ENCODE measurements at places on chromosomes 3 and 15.

DNA sequence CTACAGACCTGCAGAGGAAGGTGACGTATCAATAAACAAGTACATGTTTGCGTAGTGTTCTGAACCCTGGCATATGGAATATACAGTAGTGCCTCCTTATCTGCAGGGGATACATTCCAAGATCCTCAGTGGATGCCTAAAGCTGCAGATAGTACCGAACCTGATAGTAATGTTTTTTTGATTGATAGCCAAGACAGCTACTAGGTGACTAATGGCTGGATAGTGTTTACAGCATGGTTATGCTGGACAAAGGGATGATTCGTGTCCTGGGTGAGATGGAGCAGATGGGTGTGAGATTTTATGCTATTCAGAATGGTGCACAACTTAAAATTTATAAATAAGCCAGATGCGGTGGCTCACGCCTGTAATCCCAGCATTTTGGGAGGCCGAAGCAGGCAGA, 55.8 kb upstream of the IGF2BP2 start:
- no peak for DNase-seq

- DNase-seq = no peak
Observed at GRCh38 chr15:47405365-47406162, 311.7 kb upstream of the SEMA6D start.

DNA sequence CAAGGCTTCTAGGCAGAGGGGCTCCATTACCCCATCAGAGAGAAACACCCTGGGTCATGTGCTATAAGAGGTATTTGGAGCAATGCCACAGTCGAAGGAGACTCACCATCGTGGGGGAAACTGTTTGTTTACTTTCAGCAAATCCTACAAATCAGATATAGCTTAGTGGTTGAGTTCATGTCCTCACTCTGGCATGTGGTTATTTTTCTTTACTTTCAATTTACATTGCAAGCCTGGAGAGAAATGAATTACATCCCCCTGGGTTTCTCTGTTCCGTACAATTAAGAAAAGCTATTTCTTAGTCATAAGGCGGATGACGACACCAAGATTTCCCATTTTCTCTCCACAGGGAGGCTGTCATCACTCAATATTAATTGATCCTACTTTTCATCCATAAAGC, 36.9 kb downstream of the RFTN1 start:
- no peak for DNase-seq

- DNase-seq = no peak
Observed at GRCh38 chr3:73470860-73471259, 153.9 kb downstream of the PDZRN3 start.

DNA sequence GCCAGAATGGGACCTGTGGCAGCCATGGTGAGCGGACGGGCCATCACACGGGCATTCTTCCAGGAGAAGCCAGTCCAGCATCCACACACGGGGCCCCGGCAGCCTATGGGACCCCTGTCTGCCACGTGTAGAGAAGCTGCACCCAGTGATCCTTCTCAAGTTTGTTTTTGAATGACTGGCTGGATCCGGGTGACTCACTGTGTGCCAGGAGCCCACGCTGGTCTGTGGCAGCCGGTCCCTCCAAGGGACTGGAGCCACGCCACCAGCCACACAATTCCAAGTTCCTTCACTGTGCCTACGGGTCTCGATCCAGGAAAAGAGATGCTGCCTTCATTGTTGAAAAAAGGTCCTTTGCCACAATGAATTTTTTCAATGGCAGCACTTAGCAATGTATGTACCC, 58.1 kb downstream of the ATP10A start:
- DNase-seq = peak; percentile 71

- no peak for DNase-seq
Observed at GRCh38 chr3:195031574-195032003, 239.4 kb downstream of the XXYLT1 start.

- DNase-seq = no peak
Observed at GRCh38 chr3:46833346-46834300, 29.6 kb downstream of the MYL3 start.

DNA sequence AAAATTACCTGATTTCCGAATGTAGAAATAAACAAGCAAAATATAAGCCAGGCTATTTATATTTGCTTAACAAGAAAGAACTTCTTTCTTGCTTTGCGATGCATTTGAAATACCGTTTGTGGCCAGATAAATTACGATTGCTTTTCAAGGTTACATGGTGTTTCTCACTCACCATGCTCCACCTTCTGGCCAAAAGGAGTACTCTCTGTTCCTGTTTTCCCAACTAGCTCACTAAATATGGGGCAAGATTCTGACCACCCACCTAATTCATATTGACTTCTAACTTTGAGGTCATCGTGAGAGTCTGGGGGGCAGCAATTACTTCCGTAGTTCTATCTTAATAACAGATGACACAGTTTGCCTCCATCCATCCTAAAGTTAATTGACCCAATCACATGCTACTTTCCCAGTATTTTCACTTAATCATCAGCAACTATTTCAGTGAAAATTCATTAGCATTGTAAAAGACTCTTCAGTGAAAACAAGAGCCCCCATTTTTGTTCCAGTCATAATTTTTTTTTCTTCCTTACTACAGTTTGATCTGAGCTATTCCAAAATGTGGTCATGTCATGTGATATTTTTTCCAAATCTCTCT, 25.9 kb downstream of the ACP3 start:
- peak; percentile 28 for DNase-seq

GRCh38 chr3:47634996-47635395, 56.3 kb upstream of the CSPG5 start:
- DNase-seq = no peak

GRCh38 chr3:118077332-118077731, 957.3 kb downstream of the IGSF11 start:
- DNase-seq = no peak

DNA sequence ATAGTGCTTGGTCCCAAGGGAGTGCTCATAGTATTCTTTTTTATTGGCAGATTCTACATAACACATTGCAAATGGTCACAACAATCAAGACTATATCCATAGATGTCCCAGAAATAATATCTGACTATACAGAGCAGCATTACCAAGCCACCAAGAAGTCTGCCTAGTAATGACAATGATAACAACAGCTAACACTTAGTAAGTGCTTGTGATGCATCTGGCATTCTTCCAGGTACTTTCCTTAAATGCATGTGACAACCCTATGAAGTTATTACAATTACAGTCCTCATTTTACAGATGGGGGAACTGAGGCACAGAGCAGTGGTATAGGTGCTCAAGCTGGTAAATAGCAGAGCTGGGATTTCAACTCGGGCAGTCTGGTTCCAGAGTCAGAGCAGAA, 49.6 kb upstream of the ICE2 start:
- no peak for DNase-seq

DNA sequence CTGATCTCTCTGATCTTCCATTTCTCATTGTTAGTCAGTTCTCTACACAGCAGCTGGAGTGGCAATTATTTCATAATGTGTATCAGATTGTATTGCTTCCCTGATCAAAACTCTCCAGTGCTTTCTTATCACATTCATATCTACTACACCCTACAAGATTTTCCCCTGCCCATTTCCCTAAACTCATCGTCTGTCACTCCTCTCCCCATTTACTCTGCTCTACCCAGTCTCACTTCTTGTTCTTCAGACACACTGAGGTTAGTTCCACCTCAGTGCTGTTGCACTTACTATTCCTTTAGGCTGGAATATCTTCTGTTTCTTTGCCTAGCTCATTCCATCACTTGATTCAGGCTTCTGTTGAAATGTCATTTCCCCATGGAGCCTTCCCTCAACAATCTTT, 197.1 kb downstream of the SATB1 start:
- no peak for DNase-seq

GRCh38 chr3:197027151-197027895, 2.3 kb downstream of the MELTF start:
- no peak for DNase-seq

DNA sequence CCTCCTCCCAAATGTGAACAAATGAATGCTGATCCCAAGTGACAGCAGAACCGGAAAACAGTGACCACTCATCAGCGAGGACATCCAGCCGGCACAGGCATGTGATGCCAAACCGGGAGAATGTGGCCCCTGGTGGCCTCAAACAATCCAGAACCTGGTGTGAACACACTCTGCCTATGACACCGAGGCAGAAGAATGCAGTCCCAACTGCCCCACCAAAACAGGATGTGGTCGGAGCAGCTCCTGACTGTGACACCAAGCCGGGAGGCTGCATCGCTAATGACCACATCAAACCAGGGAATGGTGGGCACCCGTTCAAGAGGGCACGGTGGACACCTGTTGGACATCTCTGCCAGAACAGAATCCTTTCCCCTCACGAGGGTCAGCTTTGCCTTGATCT, 15.4 kb downstream of the SCN5A start:
- no peak for DNase-seq

GRCh38 chr3:123026565-123027291, 835 bp downstream of the SEMA5B start:
- DNase-seq = no peak

DNA sequence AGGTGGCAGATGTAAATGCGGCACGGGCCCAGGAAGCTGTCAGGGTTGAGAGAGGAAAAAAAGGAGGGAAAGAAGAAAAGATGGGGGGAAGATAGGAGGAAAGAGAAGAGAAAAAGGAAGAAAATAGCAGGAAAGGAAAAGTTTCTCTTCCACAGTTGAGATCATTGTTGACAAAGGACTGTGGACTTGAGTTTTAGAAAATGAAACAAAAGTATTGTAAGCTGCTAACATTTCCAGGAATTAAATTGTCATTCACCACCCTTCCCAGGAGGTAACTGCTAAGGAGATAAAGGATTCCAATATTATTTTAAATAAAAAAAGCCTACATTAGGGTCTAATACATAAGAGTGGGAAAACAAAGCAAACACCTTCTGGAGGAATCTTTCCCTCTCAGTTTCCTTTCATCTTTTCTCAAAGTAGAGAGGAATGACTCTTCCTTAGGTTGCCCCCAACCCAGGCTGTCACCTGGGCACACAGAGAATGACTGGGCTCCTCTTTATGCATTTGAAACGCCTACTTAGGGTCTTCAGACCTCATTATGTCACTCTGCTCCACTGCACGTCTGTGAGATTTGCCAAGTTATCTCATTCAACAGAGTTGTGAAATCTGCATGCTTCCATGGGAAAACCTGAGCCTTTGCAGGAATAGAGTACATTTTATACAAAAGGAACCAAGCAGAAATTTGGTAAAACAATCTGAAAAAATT, 194.0 kb downstream of the TNIK start:
- DNase-seq = no peak

GRCh38 chr3:150278195-150278594, 129.9 kb upstream of the TSC22D2 start:
- no peak for DNase-seq

DNA sequence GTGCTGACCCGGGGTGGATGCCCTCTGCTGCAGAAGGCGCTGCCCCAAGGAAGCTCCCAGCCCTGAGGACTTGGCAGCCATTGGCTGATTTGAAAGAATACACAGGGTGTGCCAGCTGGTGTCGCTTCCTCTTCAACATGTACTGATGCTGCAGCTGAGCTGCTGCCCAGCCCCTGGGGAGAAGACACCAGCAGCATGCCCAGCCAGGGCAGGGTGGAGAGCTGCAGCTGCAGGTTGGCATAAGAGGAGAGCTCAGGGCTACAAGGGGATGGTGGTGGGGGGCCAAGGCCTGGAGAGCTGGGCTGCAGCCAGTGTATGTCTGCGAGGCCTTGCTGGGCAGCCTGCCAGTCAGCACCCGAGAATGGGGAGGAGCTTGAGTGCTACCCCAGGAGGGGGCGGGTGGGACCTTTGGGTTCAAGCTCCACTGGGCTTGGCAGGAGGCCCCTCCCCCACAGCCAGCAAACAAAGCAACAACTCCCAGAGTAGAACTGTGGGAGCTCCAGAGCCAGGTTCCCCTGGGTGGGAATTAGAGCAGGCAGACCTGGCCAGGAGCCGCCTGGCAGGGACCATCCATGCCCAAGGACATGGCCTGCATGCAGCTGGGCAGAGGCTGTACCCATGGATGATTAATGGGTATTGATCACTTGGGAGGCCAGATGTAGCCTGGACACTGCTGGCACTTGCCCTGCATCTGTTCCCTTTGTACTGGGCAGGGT, 9.2 kb upstream of the SEMA4B start:
- DNase-seq = peak; percentile 50

DNA sequence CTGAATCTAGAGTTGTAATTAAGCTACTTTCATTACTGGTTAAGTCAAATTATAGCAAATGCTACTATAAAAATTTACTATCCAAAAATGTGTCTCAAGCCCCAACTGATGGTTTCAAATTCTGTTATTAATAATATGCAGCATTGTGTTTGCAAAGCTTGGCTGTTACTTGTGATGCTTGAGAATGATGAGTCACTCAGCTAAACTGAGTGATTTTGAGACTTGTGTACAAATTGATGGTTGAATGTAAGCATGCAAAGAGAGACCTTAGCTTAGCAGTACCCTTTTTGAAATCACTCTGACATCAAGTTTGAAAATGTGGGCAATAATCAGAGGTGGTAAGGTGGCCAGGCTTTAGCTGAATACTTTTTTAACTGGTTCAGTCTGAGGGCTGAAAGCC, 27.6 kb downstream of the OPA1 start:
- no peak for DNase-seq

GRCh38 chr3:196600359-196600758, 31.9 kb downstream of the FBXO45 start:
- DNase-seq = no peak

DNA sequence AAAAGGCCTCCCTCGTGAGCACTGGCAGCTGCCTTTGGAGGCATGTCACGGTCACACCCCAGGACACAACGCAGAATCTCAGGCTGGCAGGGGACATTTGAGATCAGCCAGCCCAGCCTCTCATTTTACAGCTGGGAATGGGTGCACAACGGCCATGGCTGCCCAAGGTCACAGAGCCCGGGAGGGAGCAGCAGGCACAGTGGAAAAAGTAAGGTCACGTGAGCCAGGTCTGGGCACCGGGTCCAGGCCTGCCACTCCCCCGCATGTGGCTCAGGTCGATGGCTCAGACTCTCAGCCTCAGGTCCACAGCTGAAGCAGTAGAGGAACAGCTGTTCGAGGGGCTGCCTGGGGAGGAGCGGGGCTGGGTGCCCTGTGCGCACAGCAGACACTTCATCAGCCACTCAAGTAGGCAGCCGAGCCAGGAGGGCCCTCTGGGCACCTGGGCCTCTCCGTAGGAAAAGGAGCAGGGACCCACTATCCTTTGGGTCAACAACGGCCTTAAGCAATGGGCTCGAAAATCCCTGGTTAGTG, 260.6 kb downstream of the GOLGA6L6 start:
- no peak for DNase-seq

DNA sequence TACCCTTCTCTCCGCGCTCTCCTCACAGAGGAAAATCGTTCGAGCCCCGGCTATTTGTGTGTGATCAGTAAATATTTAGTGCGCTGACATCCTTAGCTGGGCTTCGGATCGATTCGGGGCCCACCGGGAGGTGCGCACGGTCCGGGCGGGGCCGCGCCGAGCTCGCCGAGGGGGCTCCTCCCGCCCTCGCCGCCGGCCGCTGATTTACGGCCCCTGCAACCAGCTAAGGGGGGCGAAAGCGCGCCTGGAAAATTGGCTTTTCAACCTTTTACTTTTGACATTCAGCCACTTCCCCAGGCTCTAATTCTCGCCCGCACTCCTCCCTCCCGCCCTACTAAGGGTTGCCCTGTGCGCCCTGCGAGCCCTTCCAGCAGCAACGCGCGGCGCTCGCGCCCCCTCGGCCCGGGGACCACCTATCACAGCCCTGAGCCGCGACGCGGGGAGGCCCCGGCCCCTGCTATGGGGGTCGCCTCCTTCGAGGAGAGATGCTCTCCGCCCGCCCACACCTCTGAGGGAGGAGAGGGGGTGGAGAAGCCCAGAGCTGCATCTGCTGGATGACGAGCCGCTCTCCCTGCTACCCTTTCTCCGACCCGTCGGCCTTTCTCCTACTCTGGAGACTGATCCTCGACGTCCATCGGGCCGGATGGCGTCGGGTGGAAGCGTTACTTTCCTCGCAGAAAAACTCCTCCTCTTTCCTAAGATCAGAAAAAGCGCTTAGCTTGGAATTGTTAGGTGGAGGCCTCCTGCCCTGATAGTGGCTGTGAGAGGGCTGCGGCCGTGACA, 7.8 kb upstream of the NR2F2 start:
- DNase-seq = no peak

Data from cerebellum (tissue), 4 donors.